ENCODE measurements at places on chromosomes 2 and 18.

- DNase-seq = no peak
Measured at GRCh38 chr18:46397174-46397573, 259.8 kb downstream of the LOXHD1 start.

- peak; percentile 31 for DNase-seq
Measured at GRCh38 chr2:5666798-5667197, 25.4 kb upstream of the SOX11 start.

- DNase-seq = no peak
Measured at GRCh38 chr2:158120664-158121641, 19.3 kb downstream of the UPP2 start.

- no peak for DNase-seq
Measured at GRCh38 chr2:120874888-120875275, 139.2 kb downstream of the GLI2 start.

- DNase-seq = peak; percentile 41
Measured at GRCh38 chr2:111662771-111663470, 221.1 kb downstream of the ANAPC1 start.

DNA sequence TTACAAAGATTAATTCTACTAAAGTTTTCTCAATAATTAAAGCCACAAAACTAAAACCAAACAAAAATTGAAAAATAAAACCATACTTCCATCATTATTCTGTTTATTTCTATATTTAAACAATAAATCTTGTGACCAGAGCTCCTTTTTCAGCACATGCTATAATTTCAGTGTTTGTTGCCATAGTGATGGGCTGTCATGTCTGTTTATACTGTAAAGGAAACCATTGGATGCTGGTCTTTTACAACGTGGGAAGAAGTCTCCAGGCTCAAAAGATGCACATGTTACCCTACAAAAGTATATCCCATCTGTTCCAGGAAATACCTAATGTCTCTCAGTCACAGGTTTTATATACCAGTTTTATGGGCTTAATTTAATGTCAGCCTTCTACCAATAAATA, 100.1 kb upstream of the MC2R start:
- DNase-seq = no peak

- DNase-seq = peak; percentile 45
Measured at GRCh38 chr2:172095905-172096625, 6.6 kb downstream of the DLX2 start.

- no peak for DNase-seq
Measured at GRCh38 chr2:223083402-223084070, 31.5 kb downstream of the KCNE4 start.

DNA sequence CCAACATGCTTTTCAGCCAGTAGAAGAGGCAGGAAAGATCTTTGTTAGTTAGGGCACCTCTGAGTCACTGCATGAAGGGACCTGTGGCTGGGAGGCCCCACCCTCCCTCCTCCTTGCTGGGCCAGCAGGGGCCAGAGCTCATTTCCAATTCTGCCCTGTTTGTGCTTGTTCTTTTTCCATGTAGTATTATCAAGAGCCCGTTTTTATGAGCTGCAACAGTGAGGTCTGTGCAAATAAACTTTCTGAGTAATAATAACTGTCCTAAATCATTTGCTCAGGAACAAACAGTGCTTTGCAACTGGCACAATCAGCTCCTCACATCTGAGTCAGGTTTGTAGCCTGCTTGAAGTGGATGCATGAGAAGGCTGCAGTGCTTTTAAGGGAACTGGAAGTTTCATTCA, 128.0 kb downstream of the ARL4C start:
- no peak for DNase-seq

GRCh38 chr2:96254571-96254970, 11.2 kb downstream of the TMEM127 start:
- DNase-seq = no peak

GRCh38 chr2:207164006-207164831, 1.5 kb downstream of the KLF7 start:
- peak; percentile 61 for DNase-seq

DNA sequence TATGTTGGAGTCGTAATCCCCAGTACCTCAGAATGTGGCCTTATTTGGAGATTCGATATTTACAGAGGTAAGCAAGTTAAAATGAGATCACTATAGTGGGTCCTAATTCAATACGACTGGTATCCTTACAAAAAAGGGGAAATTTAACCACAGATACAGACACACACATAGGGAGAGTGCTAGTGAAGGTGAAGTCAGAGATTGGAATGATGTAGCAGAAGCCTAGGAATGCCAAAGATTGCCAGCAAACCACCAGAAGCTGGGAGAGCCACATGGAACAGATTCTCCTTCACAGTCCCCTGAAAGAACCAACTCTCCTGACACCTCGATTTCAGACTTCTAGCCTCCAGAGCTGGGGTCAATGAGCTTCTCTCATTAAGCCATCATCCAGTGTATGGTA, 17.7 kb upstream of the ACTR3 start:
- DNase-seq = peak; percentile 80

DNA sequence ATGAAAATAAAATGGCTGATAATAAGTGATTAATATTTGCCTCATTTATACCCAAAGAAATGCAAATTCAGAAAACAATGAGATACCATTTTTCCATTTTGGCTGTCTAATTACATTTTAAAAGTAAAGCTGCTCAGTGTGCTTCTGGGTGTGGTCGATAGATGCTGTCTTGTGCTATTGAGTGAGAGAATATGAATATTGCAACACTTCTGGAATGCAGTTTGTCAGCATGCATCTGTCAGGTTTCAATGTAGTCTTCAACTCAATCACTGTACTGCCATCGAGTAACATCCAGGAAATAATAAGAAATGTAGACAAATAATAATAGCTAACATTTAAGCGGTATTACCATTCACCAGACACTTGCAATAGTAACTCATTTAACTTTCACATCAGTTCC, 3.9 kb downstream of the IL18R1 start:
- DNase-seq = no peak

GRCh38 chr2:65397122-65397521, 35.3 kb downstream of the SPRED2 start:
- DNase-seq = peak; percentile 39

DNA sequence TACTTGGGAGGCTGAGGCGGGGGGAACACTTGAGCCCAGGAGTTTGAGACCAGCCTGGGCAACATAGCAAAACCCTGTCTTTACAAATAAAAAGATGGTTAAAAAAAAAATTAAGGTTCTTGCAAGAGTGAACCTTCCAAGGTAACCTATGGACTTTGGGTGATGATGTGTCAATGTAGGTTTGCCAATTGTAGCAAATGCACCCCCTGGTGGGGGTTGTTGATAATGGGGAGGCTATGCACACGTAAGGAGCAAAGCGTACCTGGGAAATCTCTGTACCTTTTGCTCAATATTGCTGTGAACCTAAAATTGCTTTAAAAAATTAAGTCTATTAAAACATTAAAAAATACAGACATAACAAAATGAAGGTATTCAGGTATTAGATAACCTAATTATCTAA, 70.4 kb downstream of the CWC22 start:
- peak; percentile 5 for DNase-seq

GRCh38 chr2:24543252-24543651, 52.2 kb downstream of the NCOA1 start:
- no peak for DNase-seq

GRCh38 chr2:240925191-240925567, 19.0 kb downstream of the CROCC2 start:
- DNase-seq = no peak

GRCh38 chr2:63058144-63058920, 7.7 kb downstream of the OTX1 start:
- DNase-seq = no peak

DNA sequence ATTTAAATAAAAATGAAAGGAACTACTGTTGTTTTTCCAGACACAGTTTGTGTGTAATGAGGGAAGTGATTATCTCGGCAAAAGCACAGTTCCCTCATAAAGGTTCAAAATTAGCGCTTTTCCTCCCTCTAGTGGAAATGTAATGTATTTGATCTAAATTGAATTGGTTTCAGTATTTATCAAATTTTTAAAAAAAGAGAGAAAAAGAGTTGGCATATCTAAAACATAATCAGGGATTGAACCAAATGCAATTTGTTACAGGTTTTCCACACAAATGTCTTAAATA, 37.5 kb downstream of the CMPK2 start:
- DNase-seq = peak; percentile 53
